ENCODE measurements at places on chromosomes 13 and 19.
A peak's percentile ranks its signal among the peaks of the same experiment; 100 is the strongest.

DNA sequence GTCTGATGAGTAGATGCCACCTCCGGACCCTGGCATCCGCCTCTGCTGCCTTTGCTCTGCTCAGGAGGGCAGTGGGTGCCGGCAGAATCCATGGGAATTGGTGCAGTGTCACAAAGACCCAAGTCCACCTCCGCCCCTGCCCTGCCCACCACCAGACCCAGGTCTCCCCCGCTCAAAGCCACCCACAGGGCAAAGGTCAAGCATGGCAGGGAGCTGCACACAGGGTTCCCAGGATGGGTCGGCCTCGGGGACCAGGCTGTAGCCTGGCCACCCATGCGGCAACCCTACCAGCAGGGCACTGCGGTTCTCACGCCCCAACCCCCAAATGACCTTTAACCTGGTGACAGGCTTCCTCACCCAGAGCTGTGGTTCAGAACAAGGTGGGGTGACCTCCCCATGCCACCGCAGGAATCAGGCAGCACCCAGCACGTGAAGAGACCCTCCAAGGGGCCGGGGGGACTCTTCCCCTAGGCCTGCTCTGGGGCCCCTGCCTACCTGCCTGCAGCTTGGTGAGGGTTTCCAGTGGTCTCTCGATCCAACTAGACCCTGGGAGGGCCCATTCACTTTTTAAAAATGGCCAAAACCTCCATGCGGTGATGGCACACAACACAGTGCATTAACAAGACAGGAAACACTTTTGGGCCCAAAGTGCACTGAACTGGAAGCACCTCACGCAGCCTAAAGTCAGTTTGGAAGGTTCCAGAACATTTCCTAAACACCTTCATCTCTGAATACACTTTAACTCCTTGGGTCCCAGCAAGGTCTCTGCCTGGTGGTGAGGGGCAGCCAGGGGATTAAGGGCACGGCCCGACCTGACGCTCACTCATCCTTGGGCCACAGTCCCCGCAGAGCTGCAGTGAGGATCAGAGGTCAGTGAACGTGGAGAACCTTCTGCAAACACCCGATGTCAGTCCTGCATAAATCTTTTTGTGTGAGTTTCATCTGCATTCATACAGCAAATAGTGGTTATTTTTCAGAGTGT is 11.0 kb downstream of the GAS6 start:
- DNase-seq, result no peak

DNA sequence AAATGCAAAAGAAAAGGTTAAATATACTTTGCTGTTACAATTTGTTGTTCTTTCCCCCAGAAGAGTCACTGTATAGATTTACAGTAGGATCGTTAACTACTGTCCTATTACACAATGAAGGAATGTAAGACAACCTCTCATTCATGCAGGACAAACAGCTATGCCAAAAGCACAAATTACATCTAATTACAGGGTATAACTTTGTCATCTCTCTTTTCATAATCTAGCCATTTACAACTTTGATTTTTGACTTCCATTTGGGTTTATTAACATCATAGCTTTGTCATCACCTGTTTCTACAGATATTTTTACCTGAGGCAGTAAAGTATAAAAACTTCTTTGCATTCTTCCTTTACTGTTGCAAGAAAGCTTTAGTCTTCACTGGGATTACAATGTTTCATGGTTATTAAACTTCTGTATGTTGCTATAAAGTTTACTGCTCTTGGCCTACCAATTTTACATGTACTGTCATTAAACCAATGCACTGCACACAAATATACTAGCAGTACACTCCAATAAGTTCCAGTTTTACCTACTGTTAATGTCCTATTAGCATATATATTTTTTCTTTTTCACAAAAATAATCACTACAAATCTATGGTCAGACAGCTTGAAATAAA is 18.9 kb downstream of the MICU2 start:
- no peak for DNase-seq

DNA sequence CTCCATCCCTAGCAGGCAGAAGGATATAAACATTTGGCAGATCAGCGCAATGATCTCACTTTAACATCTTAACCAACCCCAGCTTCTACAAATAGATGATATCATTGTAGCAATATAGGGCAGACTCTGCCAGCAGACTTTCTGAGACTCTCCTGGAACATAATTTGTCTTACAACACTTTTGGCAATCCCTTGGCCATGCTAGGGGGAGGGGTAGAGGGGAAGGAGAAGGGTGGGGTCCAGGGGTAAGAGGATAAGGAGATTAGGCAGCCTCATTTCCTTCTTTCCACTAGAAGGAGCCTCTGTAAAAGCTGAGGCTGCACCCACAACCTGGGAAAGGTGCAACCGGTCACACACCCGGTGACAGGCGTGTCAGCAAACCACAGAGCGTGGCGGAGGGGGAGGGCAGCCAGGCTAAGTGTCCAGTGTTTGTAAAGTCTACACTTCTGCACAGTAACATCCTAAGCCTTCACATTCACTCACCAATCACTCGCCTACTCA is 8.7 kb upstream of the UBAC2 start:
- no peak for DNase-seq

- no peak for DNase-seq
Observed at GRCh38 chr19:12774588-12775555, at the start of gene HOOK2. Gene HOOK2 (minus strand): TSS chr19:12775552. CDS start chr19:12775449, 103 bp downstream.

DNA sequence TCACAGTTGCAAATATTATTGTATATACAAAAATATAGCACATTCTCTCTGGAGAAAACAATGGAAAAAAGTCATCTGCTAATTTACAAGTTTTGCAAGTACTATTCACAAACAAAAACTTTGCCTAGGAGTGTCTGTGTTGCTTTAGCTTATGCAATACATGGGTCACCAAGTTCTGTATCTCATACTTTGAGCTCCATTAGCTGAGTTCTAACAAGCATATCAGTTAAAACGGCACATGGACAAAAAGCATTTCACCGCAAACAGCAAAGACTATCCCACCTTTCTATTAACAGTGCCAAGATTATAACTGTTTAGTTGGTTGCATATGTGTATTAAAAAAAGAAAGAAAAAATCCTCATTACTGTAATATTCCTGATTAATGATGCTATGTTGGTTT is 4.6 kb downstream of the SPRY2 start:
- no peak for DNase-seq

DNA sequence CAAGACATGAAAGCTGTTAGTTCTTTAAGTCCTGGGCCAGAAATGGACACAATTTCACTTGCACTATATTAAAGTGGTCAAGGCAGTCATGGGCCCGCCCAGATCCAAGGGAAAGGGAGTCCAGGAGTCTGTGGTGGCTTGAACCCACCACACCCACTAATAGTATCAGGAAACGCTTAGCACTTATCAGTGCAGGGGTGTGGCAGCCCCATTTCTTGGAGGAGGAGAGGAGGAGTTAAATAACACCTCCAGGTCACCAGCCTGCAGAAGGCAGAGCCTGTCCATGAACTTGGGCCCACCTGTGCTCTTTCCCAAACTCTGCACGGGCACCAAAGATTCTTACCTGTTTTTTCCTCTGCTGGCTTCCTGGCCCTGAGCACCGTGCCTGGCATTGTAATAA is 5.4 kb upstream of the NTN5 start:
- no peak for DNase-seq

DNA sequence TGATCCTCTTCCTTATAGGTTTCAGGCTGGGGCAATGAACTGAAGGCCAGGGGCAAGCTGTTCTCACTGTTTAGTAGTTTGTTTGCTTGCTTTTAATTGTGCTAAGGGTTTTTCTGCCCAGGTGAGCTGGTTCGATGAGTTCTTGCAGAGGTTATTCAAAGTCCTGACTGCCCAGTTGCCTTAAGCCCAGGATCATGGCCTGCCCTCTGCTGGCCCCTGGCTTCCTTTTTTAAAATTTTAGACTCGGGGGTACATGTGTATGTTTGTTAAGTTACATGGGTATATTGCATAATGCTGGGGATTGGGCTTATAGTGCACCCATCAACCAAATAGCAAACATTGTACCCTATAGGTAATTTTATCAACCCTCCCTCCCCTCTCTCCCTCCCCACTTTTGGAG is 65.7 kb downstream of the ZNF536 start:
- DNase-seq, result no peak

- DNase-seq, result no peak
Observed at GRCh38 chr13:88472316-88472715, 801.1 kb downstream of the SLITRK5 start.

- DNase-seq, result no peak
Observed at GRCh38 chr19:29364224-29364726, 151.3 kb upstream of the UQCRFS1 start.

DNA sequence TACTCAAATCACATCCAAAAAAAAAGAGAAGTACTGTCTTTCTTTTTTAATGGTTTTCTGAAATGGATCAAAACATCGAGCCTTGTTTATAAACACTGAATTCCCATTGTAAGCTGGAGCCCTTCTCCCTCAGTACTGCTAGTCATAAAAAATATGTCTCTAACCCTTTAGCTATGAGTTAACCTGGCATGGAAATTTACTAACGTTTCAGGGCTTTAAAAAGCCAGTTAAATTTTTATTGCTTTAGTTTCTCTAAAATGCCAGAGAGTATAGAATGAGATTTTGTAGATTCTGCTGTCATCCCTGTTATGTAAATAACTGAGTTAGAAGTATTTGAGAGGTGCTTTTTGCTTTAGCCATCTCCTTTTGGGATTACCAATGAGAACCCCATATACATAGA is 528.3 kb downstream of the EFNB2 start:
- no peak for DNase-seq

DNA sequence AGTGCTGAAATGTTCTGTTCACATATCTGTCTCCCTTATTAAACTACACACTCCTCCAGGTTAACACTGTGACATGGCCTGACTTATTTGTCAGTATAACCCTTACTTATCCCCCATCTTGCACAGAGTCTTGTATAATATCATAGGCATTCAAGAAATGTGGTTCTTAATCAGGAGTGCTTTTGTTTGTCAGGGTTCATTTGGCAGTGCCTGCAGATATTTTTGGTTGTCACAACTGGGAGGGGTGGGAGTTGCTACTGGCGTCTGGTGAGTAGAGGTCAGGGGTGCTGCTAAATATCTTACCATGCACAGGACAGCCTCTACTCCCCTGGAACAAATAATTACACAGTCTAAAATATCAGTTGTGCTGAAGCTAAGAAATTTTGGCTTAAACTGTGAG is 20.4 kb upstream of the OBI1 start:
- DNase-seq, result no peak

GRCh38 chr13:106527826-106528225 is 7.6 kb downstream of the EFNB2 start:
- no peak for DNase-seq

GRCh38 chr19:9456018-9456689 is 20.8 kb upstream of the ZNF266 start:
- DNase-seq, result no peak

DNA sequence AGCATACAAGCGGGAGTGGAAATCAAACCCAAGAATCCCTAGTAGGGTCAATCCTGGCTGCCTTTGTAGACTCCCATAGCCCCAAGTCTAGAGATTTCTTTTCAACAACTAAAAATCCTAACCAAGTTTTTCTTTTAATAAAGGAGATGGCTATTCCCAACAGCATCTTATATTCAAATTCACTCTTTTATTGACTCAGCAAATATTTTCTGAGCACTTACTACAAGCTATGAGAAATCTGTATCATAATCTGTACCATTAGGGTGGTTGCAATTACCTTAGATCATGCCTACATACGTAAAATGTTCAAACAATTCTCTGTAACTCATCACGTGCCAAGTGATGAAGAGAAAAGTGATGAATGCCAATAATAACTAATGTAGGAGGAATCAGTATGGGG is 54.5 kb downstream of the LNX2 start:
- DNase-seq, result no peak

DNA sequence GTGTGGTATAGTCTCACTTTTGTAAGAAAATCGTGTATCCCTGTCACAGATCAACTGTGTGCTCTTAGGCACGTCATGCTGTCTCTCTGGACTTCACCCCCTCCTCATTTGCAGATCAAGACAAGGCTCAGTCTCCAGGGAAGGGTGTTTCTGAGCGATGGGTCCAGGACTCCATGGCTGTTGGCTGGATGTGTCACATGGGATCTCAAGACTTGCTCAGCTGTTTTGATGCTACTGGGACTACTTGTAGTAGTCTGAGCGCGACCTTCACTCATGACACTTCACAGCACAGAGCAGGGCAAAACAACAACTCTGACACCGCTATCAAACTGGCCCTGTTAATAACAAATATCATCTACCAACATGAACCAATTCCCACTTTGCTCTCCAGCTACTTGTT is 36.2 kb downstream of the SMAD9 start:
- DNase-seq, result no peak

DNA sequence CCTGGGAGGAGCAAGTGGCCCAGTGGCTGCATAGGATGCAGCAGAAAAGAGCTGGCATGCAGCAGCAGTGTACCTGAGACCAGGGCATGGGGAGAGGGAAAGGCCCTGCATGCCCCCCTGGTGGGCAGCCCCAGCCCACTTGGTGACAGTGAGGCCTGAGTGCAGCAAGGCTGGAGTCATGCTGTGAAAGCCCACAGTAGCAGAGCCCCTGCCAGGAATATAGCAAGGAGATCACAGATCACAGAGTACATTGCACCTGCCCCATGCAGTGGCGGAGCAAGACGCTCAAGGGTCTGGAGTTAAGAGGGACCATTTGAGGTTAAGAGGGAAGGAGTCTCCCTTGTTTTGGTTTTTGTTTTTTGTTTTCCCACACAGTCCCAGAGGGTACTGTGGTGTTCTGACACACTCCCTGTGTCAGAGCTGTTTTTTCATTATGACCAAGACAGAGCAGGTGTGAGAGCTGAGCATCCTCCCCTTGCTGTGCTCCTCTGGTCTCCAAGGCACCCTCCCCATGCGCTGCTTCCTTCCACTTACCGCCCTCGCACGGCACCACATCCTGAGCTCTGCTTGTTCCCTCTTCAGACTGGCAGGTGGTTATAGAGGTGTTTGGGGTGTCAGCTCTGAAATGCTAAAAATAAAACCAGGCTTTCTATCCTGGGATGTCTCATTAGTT is 85.0 kb upstream of the UBL3 start:
- DNase-seq, result peak; percentile 55

DNA sequence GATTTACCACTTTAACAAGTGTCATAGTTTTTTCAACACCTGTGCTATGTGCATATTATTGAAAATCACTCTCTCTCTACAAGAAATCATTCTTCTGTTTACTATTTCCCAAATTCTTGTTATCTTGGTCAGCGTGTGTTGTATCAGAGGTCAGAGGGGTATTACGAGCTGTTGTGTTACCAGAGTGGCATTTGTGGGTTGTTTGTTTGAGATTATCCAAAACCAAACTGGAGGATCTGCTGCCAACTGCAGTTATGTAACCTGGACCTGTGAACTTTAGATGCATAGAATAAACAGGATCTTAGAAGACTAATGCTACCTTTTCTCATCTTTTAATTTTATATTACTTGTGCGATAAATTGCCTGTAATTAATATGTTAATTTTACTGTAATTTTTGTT is 1751.4 kb upstream of the SPRY2 start:
- no peak for DNase-seq

- no peak for DNase-seq
Observed at GRCh38 chr19:56848166-56848565, 7.6 kb upstream of the PEG3 start.

DNA sequence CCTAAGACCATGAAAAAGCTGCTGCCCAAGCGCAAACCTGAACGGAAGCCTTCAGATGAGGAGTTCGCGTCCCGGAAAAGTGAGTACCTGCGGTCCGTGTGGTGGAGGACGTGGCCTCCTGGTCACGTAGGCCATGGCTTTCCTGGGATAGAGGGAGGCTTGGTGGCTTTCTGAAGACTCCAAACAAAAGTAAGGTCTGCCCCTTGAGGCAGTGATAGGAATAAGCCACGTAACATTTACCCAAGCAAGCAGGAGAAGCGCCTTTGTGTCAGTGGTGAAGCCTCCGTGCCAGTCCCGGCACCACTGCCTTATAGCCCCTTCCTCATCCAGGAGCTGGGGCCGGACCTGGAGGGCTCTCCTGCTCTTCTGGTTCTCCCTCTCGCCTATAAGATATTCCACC is 34.3 kb upstream of the TEX29 start:
- DNase-seq, result no peak

Data from stimulated activated CD4-positive, alpha-beta T cell treated with anti-CD3 and anti-CD28 coated beads, Interleukin-4, amount 100 ng/mL, for 4 hours (primary cell).